Naive thymus-derived CD4-positive, alpha-beta T cell (primary cell): ENCODE measurements at places on chromosomes 3 and 15. TPM values are rescaled to one million over a fixed set of nuclear protein-coding genes. Genes with fewer than 3 reads are reported as not detected.

Gene SEC22C
- polyA plus RNA-seq = 38.0 TPM

Gene PRR23B
- polyA plus RNA-seq = not detected

Gene MAP1A
- polyA plus RNA-seq = 0.22 TPM

Gene XYLB
- polyA plus RNA-seq = 0.37 TPM

Gene LEKR1
- polyA plus RNA-seq = 0.19 TPM

Gene SLC9C1
- 0.08 TPM for polyA plus RNA-seq

Gene CLDN18
- polyA plus RNA-seq = not detected

Gene ACSBG1
- 0.06 TPM for polyA plus RNA-seq

Gene POLR2H
- polyA plus RNA-seq = 69.2 TPM
